Left lung (tissue), 14 donors: ENCODE measurements at places on chromosomes 13 and 19.

DNA sequence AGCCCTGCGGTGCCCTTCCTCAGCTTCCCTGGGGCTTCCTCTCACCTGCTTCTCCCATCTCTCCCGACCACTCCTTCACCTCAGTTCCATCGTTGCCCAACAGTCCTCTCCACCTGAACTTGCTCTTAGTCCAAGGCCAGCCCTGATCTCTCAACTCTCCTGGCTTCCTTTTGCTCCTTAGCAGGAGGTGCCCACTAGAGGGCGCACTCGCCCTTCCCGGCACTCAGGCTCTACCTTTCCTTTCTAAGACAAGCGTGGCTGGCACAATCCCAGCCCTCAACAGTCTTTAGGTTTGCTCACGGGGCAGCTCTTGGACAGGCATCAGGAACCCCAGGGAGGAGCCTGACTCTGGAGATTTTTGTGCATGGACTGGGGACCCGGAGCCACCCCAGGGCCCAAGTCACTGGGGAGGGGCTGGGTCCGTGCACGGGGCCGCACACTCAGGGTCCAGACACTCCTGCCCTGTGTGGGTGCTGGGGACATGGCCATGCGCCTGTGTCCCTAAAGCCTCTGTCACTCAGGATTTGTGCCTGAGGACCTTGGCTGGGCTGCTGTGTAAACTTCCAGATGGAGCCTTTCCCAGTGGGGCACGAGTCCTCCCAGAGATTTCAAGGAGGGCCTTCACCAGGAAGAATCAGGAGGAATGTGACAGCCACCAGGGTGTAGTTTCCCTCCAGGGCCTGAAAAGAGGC lies 12.1 kb upstream of the CEACAM8 start:
- peak; percentile 92 for DNase-seq

DNA sequence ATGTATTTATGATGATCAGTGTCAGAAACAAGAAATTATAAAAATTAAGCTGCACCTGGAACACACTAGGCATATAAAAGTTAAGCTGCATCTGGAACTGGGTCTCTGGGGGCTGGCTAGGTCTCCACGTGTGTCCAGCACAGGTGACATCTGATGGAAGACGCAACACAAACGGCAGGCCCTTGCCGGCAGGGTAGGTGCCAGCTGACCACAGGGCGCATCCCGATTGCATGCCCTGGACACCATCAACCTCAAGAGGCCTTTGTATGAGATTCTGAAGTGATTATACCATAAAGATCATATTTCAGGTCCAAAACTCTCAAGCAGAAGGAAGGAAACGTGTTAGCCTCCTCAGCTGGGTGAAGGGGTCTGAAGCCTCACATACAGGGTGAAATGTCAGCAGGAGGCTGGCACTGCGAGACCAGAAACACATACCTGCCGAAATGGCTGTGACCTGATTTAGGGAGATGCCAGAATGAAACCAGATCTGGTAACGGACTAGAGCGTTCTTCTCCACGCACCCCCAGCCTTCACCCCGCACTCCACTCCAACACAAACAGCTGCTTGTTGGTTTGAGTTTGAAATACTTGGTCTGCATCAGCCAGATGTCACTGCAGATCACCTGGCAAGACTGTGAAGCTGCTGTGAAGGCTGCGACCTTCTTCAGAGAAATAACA lies 37.3 kb downstream of the COL4A1 start:
- no peak for DNase-seq

DNA sequence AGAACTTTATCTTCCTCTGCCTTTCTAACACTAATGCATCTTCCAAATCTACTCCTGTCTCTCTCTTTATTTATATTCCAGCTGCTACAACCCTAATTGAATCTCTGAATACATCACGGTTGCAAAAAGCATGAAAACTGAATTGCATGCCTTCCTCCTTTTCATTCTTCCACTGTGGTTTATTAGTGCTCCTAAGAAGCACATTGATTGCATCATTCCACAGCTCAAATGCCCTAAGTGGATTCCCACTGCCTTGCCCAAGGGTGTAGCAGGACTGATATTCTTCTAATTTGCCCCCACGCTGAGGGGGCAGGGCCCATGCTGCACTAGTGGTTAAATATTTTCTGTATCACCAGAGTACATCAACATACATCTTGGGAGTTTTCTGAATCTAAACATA lies 640.8 kb downstream of the EFNB2 start:
- no peak for DNase-seq

GRCh38 chr19:2546128-2547032 lies 70.5 kb downstream of the GADD45B start:
- DNase-seq = peak; percentile 92

DNA sequence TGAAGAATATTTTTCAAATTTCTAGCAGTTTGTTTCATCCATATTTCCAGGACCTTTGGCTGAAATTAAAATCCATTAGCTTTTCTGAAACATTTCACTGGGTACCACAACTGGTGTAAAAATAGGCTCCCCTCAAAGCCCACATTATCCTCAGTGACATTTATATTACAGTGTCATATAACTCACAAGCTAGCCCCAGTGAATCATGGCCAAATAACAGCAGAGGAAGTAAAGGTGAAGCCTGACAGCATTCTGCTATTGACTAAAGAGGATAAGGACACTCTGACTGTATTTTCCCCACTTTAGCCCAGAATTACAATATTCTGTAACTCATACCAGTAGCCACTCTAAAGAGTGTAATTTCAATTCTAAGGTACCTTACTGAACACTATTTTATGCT lies 21.9 kb downstream of the KCTD12 start:
- no peak for DNase-seq
